ENCODE measurements at places on chromosomes 12 and 14.

DNA sequence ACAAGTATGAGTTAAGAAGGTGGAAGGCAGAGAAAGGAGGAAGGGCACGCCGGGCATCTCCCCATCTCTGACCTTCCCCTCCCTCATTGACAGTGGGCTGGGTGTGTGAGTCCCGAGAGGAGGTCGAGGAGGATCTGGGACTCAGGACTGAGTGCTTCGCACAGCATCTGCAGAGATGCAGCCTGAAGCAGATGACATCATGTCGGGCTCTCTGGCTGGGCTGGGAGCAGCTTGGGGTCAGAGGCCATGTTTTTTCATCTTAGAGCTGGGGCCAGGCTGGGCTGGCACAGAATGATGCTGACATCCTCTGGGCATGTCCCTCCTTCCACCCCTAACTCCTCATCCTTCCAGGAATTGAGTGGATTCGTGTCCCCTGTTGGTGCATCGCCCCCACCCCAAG, 43.5 kb downstream of the CMKLR1 start:
- DNase-seq, result no peak

DNA sequence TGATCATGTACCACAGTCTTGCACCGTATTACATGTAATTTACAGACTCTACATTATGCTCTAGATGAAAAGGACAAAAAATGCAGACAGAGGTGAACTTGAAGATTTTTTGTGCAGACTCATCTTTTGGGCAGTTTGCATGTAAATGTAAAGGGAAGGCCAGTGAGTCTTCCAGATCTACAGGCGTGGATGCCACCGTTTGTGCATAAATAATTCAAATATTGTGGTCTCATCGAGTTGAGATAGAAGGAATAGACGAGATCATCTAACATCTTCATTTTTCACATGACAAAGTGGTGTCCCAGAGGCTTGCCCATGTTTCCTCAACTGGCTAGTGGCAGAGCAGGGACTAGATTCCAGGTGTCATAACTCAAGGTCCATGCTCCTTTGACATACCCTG, 125.2 kb downstream of the ALX1 start:
- no peak for DNase-seq

DNA sequence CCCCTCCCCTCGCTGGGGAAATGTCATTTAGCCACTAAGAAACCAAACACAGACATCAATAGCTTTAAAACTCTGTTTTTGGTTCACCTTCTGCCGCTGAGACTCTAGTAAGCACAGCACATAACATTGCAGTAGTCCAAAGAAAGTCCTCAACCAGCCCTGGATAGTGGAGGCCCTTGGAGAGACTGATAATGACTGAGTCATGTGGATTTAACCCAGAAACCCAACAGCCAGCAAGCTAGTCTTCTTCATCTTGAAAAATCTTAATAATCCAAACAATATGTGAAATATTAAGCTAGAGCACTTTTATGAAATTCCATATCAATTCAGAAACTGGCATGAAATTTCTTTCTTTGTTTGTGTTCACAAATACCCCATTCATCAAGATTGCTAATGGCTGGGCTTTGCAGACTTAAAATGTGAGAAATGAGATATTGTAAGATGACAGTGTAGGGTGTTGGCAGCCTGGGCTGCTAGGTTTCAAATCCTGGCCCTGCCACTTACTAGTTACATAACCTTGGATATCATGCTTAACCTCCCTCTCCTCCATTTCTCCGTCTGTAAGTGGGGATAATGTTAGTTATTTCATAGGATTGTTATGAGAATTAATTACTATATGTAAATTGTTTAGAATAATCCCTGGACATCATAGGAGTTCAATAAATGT, 40.1 kb downstream of the RERG start:
- no peak for DNase-seq

DNA sequence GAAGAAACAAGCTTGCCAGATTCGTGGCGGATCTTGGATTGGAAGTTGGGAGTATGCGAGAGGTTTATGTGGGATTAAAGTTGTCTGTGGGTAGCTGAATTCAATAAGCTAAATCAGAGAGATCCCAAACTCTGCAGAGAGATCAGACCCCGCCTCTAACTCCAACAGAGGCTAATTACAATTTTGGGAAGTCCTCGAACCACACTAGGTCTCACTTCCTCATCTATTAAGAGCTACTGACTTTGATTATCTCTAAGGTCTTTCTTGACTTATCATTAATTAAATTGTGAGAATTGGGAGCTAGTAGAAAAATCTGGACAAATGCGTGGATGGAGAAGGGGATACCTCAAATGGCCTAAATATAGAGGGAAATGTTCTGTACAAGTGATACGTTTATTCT, 9.1 kb downstream of the NTF3 start:
- no peak for DNase-seq

GRCh38 chr12:67520606-67521005, 127.9 kb upstream of the DYRK2 start:
- no peak for DNase-seq

GRCh38 chr12:101981868-101982267, 79.9 kb downstream of the WASHC3 start:
- DNase-seq, result no peak

- no peak for DNase-seq
Observed at GRCh38 chr14:90444077-90444696, 47.4 kb downstream of the CALM1 start.

DNA sequence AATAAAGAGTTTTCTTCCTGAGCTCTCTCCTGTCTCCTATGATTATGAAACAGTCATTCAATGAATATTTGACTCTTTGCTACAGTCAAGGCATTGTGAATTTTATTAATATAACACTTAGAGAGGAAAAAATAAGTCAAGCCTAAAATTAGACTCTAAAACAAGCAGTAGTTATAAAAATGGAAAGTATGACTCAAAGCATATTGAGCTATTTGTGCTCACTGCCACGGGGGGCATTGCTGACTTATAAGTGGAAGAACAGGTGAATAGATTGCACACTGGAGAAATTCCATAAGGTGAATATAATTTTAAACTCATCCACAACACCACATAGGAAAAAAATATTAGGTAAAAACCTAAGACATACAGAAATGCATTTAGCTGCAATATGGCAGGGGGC, 87.7 kb upstream of the CCDC196 start:
- DNase-seq, result no peak

- no peak for DNase-seq
Observed at GRCh38 chr12:98856897-98857540, 211.9 kb downstream of the APAF1 start.

DNA sequence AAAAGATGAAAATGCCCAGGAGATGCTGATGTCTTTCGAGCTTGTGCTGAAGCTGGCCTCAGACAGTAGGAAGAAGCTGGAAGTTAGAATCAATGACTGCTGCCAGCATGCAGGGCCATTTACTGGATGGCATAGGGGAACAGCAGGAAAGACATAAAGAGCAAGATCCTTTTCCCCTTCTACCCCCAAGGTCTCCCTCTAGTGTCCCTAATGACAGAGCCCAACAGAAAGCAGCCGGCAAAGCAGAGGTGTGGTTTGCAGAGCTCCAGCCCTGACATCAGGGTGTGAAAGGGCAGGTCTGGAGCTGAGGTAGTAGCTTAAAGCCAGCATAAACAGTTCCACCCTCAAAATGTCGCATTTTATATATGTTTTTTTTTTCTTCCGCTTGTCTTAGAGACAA, 1560.7 kb upstream of the TMEM132C start:
- no peak for DNase-seq

DNA sequence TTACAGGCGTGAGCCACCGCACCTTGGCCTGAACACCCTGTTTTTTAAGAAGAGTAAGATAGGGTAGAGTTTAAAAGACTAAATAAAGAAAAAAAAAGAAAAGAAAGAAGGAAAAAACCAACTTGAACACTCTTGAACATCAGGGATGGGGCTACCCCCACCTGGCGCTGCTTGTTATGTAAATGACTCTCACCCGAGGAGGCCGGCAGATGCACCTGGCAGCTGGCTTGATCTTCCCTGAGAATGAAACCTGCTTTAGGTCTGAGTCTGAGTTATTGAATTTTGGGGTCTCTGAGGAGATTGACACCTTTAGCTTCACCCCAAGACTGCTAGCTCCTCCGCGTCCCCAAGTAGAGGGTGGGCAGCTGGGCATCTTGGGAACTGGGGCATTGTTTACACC, 15.5 kb upstream of the MEG3 start:
- no peak for DNase-seq
